ENCODE measurements at places on chromosomes 16 and 17.

DNA sequence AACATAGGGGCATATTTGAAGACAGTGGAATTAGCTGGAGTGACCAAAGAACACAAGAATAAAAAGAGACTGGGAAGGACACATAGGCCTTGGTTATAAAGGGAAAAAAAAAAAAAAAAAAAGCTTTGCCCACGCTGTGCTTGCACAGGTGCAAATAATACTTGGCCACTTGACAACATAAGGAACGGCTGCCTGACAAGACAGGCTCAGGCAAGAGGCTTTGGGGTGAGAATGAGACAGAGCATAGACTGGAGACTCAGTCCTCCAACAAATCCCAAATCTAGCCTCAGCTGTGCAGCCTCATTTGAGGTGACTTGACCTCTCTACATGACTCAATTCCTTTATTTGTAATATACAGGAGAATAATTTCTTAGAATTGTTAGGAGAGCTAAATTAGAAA, 332.8 kb upstream of the DYNLRB2 start:
- no peak for DNase-seq

GRCh38 chr16:57028086-57028485, 38.7 kb downstream of the NLRC5 start:
- no peak for DNase-seq

DNA sequence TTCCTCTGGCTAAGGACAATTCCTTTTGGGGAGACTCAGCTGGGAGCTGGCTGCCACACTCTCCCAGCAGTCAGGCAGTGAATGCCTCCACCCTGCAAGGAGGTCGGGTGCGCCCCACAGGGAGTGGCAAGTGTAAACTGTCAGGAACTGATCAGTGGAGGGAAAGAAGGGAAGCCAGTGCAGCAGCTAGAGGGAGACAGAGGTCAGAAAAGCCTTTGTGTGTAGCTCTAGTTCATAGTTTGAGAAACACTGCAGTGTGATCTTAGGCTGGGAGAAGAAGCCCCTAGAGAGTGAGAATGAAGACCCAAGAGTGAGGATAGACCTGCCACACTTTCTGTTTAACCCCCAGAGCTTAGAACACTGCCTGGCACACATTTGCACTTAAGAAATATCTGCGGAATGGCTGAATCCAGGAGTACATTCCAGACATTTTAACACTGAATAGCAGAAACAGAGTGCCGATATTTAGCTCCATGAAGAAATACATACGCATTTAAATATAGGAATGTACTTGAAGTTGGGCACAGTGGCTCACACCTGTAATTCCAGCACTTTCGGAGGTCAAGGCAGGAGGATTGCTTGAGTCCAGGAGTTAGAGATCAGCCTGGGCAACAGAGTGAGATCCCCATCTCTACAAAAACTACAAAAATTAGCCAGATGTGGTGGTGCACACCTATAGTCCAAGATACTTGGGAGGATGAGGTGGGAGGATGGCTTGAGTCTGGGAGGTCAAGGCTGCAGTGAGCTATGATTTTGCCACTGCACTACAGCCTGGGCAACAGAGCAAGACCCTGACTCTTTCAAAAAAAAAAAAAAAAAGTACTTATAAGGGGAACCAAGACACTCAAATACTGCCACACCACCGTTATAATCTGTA, 11.1 kb upstream of the SLC5A11 start:
- no peak for DNase-seq

GRCh38 chr17:69117855-69118784, 23.6 kb downstream of the ABCA6 start:
- no peak for DNase-seq

DNA sequence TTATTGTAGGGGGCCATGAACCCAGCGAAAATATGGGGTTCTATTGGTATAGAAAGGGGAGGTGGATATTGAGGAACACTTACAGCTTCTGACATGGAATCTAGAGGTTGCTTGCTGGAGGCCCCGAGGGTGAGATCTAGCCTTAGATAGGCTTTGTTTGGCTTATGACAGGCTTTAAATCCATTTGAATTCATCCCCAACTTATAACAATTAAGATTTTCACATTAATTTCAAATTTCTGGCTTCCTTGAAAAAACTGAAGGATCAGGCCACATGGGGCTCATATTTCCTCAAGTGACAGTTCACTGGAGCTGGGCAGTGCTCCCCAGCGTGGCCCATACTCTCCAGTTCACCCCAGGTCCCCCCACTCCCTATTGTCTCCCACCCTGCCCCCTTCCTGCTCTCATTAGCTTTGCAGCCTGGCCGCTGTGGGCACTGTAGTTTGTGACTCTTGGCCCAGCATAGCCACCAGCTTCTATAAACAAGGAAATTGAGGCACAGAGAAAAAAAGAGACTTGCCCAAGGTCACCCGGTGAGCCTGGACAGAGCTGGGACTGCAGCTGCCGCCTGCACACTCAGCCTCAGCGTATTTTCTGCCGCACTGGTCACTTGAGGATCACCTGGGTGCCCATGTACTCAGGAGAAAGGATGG, 19.8 kb upstream of the ADGRG1 start:
- DNase-seq: no peak

GRCh38 chr16:87806261-87806640, 40.5 kb upstream of the KLHDC4 start:
- DNase-seq: no peak

GRCh38 chr16:79954921-79955705, 354.6 kb upstream of the MAF start:
- DNase-seq: no peak

- no peak for DNase-seq
These were observed 39.0 kb downstream of the GLG1 start for GRCh38 chr16:74567901-74568300.

GRCh38 chr16:57711346-57711745, 16.7 kb downstream of the DRC7 start:
- no peak for DNase-seq

DNA sequence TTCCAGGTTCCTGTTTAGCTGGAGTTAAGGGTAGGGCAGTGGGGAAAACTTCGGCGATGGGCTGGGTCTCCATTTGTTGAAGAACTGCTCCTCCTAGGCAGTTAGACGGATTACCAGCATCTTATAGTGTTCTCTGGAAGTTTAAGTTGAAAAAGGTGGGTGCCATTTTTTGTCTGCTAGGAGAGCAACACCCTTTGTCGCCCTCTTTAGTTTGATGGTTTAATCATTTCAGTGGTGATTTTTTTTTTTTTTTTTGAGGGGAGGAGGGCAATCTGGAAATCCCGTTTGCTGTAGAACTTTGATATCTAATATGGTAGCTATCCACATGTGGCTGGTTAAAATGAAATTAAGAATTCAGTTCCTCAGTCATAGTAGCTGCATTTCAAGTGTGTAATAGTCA, 4.1 kb downstream of the UBFD1 start:
- DNase-seq: no peak

DNA sequence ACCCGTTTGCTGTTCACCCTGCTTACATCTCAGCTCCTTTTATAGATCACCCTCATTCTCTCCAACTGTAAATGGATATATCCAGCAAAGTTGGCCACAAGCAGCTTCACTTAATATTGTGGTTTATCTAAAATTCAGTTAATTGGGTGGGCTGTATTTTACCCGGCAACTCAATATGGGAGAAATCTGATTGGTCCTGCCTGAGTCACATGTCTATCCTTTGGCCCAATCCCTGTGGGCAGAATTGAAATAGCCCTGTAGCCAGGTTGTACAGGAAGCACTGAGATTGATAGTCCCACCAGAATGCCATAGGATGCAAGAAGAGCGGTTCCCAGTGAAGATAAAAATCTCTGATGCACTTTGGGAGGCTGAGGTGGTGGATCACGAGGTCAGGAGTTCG, 73.2 kb downstream of the AIPL1 start:
- DNase-seq: no peak

- DNase-seq: no peak
These were observed 636 bp upstream of the ERN1 start for GRCh38 chr17:64130559-64131001.

DNA sequence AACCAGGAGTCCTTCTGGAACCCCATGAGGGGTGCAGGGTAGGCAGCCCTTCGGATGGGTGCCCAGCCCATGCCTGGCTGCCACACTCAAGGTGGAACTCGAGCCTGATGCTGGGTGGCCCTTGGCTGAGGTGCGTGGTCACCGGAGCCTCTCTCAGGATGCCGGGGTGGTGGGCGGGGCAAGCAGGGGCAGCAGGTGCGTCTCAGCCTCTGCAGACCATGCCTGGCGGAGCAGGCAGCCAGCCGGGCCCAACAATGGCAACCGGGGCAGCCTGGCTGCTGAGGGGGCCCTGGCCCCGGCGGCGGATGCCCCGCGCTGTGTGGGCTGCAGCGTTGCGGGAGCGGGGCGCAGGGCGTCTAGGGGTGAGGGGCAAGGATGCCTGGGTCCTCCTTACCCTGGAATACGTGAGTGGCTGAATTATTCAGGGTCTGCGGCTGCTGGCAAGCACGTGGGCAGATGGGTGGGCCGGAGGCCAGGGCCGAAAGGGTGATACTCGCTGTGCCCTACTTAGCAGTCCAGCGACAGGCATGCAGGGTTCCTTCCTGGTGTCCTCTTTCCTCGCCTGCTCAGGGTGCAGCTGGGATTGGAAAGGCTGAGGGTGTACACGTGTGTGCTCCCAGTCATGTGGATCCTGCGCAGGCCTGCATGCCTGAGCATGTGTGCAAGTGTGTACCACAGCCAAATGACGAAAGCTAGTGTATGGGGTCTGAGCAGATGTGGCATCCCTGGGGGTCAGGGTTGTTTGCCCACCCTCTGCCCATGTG, 14.6 kb downstream of the MYO15A start:
- DNase-seq: no peak
